ENCODE measurements at places on chromosomes 5 and 9.

GRCh38 chr9:5834214-5834613 is 1.3 kb upstream of the ERMP1 start:
- DNase-seq, result no peak

DNA sequence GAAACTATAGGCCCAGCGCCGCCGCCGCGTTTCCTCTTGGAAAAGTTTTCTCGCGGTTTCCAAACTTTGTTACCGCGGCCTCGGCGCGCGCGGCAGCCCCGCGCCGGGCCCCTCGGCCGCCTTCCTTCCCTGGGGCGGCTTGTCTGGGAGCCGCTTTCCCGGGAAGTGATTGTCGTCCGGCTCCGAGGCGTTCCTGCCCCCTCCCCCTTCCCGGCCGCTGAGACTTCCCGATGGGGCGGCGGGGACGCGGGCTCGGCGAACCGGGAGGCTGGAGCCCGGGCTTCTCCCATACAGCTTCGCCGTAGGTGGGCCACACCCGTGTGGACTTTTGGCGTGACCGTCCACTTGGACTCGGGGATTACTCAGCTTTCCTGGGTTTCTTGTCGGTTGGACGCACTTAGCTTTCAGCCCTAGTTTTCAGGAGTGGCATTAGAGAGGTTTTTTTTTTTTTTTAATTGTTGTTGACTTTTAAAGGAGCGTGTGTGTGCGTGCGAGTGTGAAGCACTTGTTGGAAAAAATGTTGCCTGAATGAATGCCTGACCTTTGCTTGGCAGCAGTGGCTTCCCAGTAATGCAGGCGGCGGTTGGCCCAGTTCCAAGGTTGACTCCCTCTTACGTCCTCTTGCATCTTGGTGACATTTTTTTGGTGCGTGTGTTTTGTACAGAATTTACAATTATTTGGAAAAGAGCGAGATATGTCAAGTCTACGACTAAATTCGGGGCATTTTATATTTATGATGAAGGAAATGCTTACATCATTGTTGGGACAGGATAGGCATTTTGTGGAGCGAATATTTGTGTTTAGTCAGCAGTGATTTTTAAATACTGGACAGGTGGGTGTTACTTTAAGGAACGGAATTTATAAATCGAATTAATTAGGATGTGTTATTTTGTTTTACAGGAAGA is 821 bp downstream of the CTNNA1 start:
- no peak for DNase-seq

DNA sequence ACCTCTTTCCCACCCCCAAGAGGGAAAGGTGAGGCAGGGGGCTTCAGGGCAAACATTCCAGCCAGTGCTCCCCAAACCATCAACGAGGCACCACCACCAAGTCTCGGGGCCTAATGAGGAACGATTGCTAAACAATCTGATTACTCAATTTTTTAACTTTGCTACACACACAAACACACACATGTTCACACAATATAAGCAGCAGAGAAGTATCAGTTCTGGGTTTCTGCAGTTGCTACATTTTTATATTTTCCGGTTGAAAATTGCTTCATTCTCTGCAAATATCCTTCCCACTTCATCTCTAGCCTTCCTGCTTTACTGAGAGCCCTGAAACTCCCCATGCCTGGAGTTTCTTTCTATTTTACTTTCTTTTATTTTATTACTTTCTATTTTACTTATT is 60.2 kb downstream of the FEM1C start:
- no peak for DNase-seq

GRCh38 chr5:164518067-164518740 is 1012.8 kb downstream of the MAT2B start:
- DNase-seq, result no peak

DNA sequence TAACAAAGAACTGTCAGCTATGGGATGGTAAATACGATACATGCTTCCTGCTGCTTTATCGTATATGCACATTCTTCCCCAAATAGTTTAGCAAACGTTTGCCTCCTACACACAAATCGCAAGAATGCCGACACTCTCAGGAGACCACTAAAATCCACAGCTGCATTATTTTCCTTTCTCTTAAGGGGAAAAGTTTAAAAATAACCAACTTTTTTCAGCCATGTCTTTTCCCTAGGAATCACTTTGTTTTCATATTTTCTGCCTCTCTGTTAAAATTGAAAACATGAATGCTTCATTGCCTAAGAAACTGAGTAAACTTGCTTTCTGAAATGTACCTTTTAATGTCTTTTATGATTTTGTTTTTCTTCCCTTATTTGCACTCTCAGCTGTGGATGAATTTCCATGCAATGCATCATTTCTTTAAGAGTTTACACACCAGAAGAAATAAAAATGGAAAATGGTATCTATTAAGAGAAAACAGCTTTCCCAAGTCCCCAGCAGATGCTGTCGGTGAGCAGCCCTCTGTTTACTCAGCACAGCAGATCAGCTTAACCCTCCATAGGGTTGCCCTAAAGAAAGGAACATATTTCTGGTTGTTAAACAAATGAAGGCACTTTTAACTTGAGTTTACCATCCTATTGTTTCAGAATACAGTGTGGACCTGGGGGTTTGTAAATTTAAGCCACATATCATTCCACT is 66.2 kb downstream of the IZUMO3 start:
- DNase-seq, result no peak

GRCh38 chr5:172751761-172752510 is 19.1 kb downstream of the DUSP1 start:
- no peak for DNase-seq

DNA sequence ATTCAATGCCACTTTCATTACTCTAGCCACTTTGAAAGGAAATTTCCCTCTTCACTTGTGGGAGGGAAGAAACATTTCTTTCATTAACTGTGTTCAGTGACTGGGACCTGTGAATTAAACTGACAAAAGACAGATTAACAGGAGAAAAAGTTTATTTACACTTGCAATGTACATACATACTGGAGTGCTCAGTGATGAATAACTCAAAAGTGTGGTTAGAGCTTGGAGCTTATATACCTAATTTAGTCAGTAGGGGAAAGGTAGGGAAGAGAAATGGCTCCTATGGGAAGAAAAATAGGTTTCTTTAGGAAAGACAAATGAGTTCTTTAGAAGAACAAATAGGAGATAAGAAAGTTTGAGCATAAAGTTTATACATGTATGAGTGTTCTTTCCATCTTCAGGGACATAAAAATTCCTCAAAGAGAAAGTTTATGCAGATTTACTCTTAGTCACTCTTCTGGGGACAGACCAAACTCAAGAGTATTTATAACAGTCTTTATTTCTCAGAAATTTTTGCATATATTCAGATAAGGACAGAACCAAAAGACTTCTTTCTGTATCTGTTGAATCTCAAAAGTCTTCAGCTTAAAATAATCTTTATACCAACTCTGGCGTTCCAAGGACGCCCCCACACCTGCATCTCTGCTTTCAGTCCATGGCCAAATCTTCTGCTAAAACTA is 120.0 kb upstream of the RAI14 start:
- DNase-seq, result no peak

- DNase-seq, result no peak
Observed at GRCh38 chr5:98397081-98397480, 376.4 kb upstream of the RGMB start.

GRCh38 chr5:149421834-149422233 is 42.7 kb upstream of the IL17B start:
- no peak for DNase-seq

GRCh38 chr5:171268700-171269620 is 40.1 kb upstream of the TLX3 start:
- no peak for DNase-seq

GRCh38 chr5:136115183-136115865 is 17.3 kb upstream of the SMAD5 start:
- no peak for DNase-seq

DNA sequence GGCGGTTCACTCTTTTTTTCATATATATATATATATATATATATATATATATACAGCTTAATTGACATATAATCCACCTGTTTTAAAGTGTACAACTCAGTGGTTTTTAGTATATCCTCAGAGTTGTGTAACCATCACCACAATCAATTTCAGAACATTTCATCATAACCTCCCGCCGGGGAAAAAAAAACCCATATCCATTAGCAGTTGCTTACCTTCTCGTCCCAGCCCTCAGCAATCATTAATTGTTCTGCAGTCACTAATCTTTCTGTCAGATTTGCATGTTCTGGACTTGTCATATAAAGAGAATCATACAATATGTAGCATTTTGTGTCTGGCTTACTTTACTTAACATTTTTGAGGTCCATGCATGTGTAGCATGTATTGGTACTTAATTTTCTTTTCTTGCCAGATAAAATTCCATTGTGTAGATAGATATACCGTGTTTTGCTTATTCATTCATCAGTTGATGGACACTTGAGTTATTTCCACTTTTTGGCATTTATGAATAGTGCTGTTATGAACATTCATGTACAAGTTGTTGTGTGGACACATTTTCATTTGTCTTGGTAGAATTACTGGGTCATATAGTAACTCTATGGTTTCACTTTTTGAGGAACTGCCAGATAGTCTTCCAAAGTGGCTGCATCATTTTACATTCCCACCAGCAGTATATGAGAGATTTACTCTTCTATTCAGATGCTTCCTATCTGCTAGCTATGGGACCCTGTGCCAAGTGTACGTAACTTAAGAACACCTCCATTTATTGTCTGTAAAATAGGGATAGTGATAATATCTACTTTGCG is 3.5 kb upstream of the RNF145 start:
- no peak for DNase-seq

- DNase-seq, result no peak
Observed at GRCh38 chr5:123776761-123777160, 264.8 kb downstream of the CSNK1G3 start.

DNA sequence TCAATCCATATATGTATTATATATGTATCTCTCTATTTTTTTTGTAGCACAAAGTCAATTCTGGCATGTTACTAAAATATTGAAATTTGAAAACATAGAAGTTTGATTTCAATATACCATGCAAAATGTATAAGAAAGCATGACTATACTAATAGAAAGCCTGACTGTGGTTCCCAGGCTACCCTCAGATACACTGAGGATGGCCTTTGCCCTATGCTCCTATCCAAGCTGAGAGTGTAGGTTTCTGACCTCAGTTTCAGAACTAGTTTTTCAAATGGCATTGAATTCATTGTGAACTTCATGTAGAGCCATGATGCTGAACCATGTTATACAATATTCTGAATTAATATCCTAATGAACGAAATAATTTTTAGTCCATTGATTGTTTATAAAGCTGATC is 220.4 kb upstream of the IZUMO3 start:
- no peak for DNase-seq

DNA sequence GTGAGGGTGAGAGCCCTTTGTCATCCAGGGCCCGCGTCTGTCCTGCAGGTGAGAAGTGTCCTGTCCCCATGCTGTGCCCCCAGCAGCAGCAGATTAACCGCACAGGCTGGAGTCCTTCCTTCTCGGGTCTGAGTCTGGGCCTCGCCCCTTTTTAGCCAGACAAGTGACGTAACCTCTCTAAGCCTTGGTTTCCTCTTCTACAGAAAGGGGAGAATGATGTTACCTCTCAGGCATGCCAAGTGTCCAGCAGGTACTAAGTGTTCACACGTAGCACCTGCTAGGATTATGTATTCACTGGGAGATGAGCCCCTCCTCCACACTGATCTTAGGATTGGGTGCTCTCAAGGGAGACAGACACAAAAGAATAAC is 6.9 kb downstream of the NEURL1B start:
- no peak for DNase-seq

GRCh38 chr5:81169924-81170323 is 63.2 kb upstream of the CKMT2 start:
- no peak for DNase-seq

DNA sequence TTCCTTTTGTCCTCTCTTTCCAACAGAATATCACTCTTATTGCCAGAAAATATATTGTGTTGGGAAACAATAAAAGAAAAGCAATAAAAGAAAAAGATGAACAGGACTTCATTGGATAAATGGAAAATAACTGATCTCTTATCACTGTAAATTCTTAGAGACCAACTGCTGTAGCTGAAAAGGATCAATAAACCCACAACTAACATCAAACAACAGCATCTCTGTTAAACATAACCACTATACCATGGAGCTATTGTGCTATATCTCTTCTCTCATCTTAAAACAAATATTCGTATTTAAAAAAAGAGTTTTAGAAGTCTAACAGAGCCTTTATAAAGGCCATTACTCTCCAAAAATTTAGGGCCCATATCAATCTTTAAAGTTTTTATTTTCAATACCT is 502.4 kb downstream of the TMEM232 start:
- DNase-seq, result no peak

- no peak for DNase-seq
Observed at GRCh38 chr5:180120237-180121101, 48.9 kb upstream of the RNF130 start.

DNA sequence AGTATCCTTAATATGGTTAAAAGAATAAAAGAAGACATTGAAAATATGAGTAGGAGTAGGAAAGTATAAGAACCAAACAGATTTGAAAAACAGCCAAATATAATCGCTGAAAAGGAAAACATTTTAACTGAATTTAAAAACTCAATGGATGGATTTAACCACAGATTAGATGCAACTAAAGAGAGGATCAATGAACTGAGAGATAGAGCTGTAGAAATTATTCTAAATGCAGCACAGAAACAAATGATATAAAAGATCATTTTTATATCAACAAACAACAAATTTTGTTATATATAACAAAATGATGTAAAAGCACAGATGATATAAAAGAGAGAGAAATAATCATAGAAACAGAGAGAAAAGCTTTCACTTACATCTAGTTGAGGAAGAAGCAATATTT is 29.3 kb upstream of the COL5A1 start:
- no peak for DNase-seq

- DNase-seq, result no peak
Observed at GRCh38 chr5:131329286-131329560, 65.4 kb downstream of the CDC42SE2 start.

- no peak for DNase-seq
Observed at GRCh38 chr9:97993000-97993399, 9.9 kb downstream of the ANP32B start.

DNA sequence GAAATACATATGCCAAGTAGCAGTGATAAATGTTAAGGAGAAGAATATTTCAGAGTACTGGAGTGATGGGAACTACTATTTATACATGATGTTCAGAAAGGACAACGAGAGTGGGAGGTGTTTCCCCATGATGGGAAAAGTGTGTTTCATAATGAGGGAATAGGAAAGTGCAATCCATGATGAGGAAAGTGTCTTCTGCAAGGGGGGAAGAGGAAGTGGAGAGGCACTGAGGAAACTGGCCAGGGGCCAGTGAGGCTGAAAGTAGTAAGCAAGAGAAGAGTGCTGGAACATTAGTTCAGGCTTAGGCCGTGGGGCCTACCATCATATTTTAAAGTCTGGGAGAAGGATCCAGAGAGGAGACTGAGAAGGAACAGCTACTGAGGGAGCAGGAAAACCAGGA is 327.2 kb downstream of the SLF1 start:
- DNase-seq, result no peak

DNA sequence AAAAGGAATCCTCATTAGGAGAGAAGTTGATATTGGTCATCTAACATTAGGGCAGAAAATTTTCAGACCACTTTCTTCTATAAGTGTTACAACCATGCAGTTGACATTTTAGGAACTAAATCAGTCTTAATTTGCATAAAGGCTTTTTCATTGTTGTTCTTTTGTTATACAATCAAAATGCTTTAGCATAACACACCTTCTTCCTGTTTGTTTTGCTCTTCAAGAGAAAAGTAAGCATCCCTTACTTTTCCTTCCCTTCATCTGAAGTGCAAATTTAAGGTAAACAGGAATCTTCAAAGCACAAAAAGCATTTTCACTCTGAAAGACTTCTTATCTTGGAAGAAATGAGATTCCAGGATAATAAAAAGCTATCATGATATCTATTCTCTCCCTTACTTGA is 273.6 kb downstream of the PTPRD start:
- DNase-seq, result no peak

Measured in stimulated activated CD4-positive, alpha-beta T cell treated with anti-CD3 and anti-CD28 coated beads, Interleukin-15, amount 100 ng/mL, for 1 hour (primary cell).